ENCODE measurements at places on chromosomes 12 and 14.

DNA sequence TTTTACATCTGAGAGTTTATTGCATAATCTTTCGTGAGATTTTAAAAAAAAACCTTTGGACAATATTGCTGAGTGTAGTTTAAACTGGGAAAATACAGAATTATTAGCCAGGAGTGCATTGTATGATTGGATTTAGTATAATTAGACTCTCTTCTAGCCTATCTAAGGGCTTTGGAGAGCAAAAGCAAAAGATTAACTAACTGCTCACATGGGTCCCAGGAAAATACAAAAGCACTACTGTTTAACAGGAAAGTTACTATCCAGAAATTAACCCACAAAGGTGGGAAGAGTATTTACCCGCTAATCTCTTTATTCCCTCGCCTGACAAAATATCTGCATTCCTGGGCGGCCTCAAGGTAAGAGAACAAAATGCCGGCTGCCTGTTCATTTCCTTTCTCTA, 309.5 kb downstream of the ATXN7L3B start:
- DNase-seq = no peak

DNA sequence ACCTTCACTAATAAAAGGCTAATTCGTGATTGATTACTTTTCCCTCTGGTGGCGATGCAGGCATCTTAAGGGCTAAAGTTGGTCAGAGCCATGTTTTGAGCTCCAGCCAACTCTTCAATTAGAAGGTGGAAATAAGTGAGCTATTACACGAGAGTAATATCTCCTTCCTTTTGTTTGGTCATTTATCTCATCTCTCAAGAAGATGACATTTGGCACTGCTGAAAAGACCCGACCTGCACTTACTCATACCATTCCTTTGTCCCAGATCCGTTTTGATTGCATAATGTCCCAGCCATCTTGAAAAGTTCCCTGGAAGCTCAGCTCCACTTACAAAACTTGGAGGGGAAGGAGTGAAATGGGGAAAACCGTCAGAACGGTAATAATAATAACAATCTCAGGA, 316.2 kb downstream of the VRK1 start:
- DNase-seq = no peak

- no peak for DNase-seq
These were observed 99.2 kb upstream of the PWP1 start for GRCh38 chr12:107586256-107586970.

DNA sequence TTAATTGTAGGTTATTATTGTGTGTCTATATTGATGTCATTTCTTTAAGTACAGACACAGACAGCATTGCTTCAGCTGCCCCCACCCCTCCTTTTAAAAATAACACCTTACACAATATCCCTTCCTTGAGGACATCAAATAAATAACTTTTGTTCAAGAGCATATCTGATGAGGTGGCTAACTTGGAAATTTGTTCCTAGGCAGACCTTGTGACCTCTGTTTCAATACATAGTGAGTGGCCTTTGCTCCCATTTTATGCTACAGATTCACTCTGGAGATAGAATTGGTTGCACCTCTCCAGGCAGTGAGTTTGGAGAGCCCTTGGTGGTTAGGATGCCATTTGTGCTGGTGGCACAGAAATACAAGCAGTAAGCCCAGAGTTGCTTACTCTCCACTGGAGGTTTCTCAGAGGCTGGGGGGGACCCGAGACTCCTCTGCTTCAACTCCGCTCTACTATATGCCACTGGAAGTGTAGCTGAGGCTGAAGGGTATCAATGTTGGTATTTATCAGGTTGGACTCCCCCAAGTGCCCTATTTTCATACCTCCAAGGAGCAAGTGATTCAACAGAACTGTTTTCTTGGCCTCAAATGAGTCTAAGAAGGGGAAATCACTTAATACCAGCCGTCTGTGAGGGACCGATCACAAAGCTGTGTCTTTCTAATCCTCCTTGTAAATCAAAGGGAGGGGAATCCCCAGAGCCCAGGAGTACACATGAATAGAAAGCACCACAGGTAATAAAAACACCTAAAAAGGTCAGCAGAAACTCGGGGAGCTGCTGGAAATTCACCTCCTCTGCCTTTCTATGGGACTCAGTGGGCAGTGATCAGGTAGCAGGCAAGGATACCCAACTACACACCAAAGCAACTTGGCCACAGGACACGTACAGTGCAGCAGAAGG, 463.1 kb downstream of the RAD51B start:
- DNase-seq = no peak

- DNase-seq = no peak
These were observed 10.8 kb downstream of the SNRNP35 start for GRCh38 chr12:123468786-123469185.

DNA sequence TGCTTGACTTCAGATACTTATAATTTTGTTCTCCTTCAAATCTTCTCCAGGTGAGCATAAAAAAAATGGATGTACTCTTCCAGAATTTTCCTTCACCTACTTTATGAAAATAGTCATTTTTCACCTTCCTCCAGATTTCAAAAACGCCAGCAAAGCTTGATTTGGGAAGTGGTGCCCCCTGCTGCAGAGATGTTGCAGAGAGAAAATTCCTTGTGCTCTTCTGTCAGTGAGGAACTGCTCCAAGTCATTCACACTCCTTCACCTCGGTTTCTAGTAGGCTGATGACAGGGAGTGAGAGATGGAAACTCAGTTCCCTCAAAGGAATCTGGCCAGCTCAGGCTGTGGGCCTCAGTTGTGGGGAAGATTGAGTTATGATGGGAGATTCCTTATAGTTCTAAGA, 24.2 kb upstream of the RNASE3 start:
- DNase-seq = peak; percentile 33

DNA sequence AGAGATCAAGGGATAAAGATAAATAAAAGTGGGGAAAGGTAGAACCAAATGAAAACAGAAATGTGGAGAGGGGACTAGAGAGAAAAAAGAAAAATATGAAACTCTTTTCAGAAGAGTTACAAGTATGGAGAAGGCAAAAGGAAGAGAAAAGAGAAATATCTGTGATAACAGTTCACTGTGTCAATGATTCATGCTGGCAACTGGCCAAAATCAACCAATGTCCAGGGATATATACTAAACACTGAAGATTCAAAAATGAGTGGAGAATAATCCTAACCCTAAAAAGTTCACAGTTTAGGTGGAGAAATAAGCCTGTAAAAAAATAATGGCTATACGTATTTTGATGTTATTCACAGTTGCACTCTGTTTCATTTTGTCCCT, 372.3 kb upstream of the KITLG start:
- no peak for DNase-seq

DNA sequence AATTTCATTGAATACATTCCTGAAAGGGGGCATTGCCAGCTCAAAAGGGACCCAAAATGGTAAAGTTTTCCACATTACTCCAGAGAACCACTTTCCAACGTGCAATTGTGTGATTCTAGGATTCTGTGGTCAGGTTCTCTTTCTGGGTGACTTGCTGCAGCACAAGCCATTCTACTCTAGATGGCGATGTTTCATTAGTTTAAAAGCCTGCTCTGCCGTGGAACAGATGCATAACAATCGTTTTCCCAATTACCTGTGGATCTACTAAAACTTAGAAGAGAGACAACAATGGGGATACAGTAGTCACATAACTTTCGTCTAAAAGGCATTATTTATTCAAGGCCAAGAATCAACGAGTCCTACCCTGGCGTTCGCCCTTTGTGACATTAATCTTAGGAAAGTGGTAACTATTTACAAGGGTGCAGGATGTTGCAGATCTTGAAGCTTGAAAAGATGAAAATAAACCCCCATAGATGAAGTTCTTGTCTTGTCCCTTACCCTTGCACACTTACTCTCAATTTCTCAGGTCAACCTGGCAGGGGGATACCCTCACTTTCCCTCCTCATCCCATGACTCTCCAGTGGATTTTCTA, 400.9 kb downstream of the SNAPC1 start:
- peak; percentile 26 for DNase-seq

DNA sequence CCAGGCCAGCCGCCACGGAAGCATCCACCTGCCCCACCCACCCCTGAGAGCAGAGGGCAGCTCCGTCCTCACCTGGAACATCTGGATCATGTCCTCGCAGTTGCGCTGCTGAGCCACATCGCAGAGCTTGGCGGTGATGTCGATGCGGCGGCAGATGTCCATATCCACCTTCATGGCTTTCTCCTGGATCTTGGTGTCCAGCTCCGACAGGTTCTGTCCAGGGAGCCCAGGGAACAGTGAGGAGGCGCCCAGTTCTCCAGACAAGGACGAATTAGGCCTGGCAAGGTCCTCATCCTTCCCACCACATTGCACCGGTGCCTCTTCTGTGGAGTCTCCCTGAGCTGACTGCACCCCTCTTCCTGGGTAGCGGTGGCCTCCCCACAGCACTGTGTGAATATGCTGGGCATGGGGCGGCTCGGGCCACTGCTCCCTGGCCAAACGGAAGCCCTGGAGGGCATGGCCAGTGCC, 6.1 kb downstream of the IFFO1 start:
- DNase-seq = no peak

DNA sequence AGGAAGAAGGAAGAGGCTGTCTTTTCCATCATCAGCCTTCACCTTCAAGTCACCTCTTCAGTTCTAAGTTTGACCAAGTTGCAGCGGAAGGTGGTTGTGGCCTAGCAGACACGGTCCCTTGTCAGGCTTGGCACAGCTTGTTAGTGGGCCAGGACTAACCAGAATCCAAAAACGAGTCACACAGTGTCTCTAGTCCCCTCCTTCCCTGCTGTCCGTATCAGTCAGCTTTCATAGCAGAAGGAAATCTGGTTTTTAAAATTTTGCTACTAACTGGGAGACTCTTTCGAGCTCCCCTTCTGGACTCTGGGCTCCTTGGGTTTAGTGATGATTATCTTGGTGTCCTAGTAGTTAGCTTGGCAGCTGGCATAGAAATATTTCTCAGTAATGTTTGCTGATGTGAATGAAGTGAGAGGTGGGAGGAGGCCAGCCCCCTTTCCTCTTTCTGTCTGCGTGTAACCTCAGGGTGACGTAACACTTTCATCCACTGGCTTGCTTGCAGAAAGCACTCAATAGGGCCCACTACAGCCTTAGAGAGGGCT, 3.8 kb downstream of the ETV6 start:
- DNase-seq = no peak

- no peak for DNase-seq
These were observed 96.9 kb upstream of the EVL start for GRCh38 chr14:99968191-99968920.

DNA sequence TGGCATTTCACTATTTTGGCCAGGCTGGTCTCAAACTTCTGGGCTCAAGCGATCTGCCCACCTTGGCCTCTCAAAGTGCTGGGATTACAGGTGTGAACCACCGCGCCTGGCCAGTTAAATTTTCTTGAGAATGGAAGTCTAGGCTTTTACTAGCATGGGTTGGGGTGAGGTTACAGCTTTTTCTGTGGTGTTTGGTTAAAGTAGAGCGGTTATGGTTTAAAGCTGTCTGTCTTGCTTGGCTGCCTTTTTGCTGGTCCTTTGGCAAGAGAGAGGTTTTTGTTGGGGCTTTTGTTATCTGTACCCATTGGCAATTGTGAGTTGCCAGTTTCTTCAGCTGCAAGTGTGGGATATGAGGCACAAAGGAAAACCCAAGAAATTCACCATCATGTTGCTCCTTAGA, 84.1 kb downstream of the BRMS1L start:
- DNase-seq = no peak

- no peak for DNase-seq
These were observed 83.3 kb downstream of the PLEKHG7 start for GRCh38 chr12:92786045-92786444.

DNA sequence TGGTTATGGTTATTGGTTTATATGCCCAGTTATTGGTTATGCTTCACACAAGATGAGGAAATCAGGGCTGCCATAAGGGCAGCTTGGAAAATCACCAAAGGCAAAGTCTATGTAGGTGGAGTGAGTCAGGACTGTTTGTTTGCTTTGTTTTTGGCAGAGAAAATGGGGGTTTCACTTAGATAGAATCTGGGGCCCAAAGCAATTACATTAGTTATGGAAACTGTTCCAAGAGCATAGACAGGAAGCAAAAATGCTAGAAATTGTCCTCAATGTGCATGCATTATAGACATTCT, 2.2 kb downstream of the VAMP1 start:
- no peak for DNase-seq

DNA sequence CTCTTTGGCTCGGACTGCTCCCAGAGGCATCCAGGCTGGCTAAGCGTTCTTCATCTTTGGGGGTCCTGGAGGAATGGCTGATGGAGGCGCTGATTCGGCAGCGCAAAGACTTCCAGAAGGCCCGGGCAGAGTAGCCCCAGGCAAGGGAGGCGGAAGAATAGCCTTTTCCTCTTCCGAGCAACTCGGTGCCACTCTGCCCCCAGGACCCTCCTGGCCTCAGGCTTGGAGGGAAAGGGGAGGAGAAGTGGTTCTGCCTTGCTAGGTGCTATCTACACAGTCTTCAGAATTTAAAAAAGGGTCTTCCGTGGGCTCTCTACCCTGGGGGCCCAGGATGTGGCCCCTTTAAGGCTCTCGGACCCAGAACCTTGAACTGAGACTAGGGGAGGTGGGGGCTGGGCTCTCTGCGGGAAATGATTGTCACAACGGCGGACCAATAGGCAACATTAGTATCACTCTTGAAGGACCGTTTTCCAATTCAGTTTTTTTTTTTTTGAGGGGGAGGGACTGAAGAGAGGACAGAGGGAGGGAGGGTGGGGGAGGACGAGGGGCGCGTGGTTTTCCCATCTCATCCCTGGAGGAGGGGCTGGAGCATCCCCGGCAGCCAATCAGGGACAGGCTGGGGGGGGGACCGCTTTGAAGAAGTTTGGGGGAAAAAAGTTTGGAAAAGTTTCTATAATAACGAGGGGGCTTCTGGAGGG, at the start of gene NFATC4:
NFATC4 (plus strand) TSS at position 671 of the 698 bp plus-strand sequence. CDS start 157 bp downstream, outside the sequence.
- peak; percentile 62 for DNase-seq

- DNase-seq = peak; percentile 11
These were observed 2.0 kb downstream of the RMST start for GRCh38 chr12:97464385-97465321.

DNA sequence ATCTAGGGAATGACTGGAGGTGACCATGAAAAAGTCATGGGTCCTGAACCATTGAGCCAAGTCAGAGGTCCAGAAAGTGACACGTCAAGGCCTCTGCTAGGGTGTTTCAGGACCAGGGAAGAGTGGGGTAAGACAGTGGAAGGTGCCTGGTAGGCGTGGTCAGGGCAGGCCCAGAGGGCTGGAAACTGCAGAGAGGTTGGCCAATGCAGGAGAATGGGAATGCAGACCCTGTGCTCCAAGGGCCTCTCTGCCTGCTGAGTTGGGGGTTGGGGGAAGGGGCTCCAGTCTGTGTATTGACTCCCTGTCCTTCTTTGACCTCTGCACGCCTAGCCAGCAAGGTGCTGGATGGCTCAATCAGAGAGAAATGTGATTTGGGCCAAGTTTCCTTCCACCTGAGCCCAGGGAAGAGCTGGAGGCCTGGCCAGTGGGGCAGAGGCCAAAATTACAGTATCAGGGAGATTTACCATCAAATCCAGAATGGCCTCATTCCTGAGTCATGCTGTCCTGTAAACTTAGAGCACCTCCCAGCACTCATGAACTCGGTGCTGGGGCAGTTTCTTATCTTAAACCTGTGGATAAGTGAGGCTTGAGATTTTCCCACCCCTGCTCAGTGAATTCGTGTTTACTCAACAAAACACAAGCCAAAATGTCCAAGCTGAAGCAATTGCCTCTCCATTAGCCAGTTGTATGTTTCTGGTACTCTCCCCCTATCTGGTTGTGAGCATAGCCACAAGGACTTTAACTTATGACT, 24.4 kb downstream of the IRF2BPL start:
- no peak for DNase-seq

Measured in endothelial cell (in vitro differentiated cells).